ENCODE measurements at places on chromosomes 4 and X.

- H3K4me1 ChIP-seq: no peaks in the 10 kb centered on the region
- peak overlapping the region; percentile 14 for H3K27ac ChIP-seq
- H3K27me3 ChIP-seq: no peaks in the 10 kb centered on the region
- DNase-seq: no peak
- H3K36me3 ChIP-seq: no peaks in the 10 kb centered on the region
- no peak overlapping the region for H3K4me3 ChIP-seq
Observed at GRCh38 chr4:79209081-79209480, 116.8 kb downstream of the NAA11 start.

GRCh38 chr4:37561803-37562207 lies 124.4 kb downstream of the RELL1 start:
- no peaks in the 10 kb centered on the region for H3K4me1 ChIP-seq
- no peak overlapping the region for H3K4me3 ChIP-seq
- no peak for DNase-seq
- H3K36me3 ChIP-seq: no peaks in the 10 kb centered on the region

DNA sequence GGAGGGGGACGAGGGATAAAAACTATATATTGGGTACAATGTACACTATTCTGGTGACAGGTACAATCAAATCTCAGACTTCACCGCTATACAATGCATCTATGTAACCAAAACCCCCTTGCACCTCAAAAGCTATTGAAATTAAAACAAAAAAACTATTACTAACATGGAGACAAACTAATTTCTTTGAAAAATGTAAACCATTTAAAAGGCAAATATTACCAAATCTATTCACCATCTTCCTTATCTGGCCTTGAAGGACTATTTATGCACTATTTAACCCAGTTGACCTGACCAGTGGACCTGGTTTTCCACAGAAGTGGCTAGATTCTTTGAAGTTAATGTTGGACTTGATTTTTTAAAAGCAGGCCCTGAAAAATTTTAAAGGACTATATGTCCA lies 212.3 kb upstream of the RPS6KA3 start:
- H3K36me3 ChIP-seq: no peaks in the 10 kb centered on the region
- H3K4me1 ChIP-seq: no peaks in the 10 kb centered on the region
- H3K4me3 ChIP-seq: no peak overlapping the region

GRCh38 chr4:118557298-118557851 lies 127.8 kb upstream of the METTL14 start:
- no peak for DNase-seq
- no peaks in the 10 kb centered on the region for H3K4me1 ChIP-seq
- no peaks in the 10 kb centered on the region for H3K27me3 ChIP-seq
- H3K4me3 ChIP-seq: no peak overlapping the region
- H3K36me3 ChIP-seq: no peaks in the 10 kb centered on the region

DNA sequence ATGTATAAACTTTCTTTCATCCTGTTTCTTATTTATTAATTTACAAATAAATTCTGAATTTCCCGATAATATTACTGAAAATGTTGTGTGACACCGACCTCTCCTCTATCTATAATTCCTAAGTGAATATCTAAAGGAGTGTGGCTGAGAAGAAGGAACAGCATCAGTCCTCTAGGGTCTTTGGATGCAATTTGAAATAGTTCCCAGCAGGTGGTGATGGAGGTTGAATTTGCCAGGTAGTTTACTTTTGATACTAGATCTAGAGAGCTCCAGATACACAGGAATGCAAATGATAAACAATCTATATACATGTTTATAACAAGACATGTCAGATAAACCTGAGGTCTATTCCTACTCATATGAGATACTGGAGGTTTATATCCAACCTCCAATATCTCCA lies 305.4 kb downstream of the PCDH18 start:
- no peaks in the 10 kb centered on the region for H3K4me1 ChIP-seq
- H3K27ac ChIP-seq: no peak overlapping the region
- no peak for DNase-seq
- H3K36me3 ChIP-seq: no peaks in the 10 kb centered on the region
- no peaks in the 10 kb centered on the region for H3K27me3 ChIP-seq
- H3K4me3 ChIP-seq: no peak overlapping the region

DNA sequence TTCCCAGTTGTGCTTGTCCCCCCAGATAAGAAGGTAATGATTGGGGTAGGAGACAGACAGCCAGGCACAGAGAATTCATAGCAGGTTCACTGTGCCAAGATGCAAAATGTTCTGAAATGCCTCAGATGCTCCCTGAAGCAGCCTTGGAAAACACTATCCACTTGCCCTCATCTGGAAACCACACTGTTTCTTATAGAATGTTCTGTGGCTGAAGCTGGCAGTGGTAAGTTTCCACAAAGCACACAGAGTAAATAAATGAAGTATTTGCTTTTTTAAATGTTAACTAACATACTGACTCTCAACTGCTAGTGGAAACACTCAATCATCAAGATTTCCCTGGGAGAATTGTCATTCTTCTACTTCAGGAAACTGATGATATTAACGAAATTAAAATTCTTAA lies 311.4 kb downstream of the PRDM5 start:
- no peak for DNase-seq
- H3K4me1 ChIP-seq: no peaks in the 10 kb centered on the region
- H3K27me3 ChIP-seq: no peaks in the 10 kb centered on the region
- no peak overlapping the region for H3K4me3 ChIP-seq
- H3K27ac ChIP-seq: no peak overlapping the region

DNA sequence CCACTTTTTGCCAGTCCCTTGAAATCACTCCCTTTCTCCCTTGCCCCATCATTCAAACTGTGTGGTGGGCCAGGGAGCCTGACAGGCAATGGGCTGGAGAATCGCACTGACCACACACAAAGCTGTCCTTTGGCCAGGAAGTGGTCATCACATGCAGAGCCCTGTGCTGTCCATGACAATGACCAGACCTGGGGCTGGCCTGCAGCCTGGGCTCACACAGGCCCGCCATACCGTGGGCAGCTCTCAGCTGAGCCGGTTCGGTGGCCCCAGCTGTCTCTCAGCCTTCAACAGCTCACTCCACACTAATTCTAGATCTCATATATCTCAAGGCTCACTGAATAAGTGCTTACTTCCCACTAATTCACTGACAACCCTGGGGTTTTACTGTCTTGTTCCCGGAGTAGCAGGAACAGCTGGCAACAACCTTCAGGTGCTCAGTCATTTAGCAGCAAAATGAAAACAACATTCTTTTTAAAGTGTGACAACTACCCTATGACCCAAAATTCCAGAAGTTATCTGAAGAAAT lies 48.0 kb downstream of the USP46 start:
- no peaks in the 10 kb centered on the region for H3K36me3 ChIP-seq
- no peak for DNase-seq
- no peak overlapping the region for H3K27ac ChIP-seq
- H3K4me3 ChIP-seq: no peak overlapping the region

- H3K4me1 ChIP-seq: no peaks in the 10 kb centered on the region
- no peak overlapping the region for H3K4me3 ChIP-seq
- no peaks in the 10 kb centered on the region for H3K27me3 ChIP-seq
- H3K27ac ChIP-seq: no peak overlapping the region
- no peak for DNase-seq
- H3K36me3 ChIP-seq: no peaks in the 10 kb centered on the region
Observed at GRCh38 chrX:53237056-53237455, 12.0 kb upstream of the KDM5C start.

- DNase-seq: no peak
- H3K4me1 ChIP-seq: peaks cover 21% of the 10 kb centered on the region
- H3K27me3 ChIP-seq: no peaks in the 10 kb centered on the region
- no peaks in the 10 kb centered on the region for H3K36me3 ChIP-seq
Observed at GRCh38 chr4:40058121-40058520, 1.5 kb downstream of the N4BP2 start.

DNA sequence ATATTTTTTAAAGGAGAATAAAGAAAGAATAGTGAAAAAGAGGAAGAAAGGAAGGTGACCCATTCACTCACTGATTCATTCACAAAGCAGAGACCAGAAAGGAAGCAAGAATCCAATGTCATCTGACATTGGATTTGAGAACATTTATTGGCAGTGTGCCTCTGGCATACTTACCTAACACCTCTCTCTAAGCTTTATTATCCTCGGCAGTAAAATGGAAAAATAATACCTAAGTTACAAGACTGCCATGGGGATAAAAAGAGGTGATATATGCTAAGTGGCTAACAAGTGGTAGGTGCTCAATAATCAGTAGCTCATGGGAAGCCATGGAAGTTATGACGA lies 41.6 kb upstream of the PPARGC1A start:
- H3K36me3 ChIP-seq: no peaks in the 10 kb centered on the region
- no peak for DNase-seq
- no peaks in the 10 kb centered on the region for H3K4me1 ChIP-seq
- no peak overlapping the region for H3K4me3 ChIP-seq

DNA sequence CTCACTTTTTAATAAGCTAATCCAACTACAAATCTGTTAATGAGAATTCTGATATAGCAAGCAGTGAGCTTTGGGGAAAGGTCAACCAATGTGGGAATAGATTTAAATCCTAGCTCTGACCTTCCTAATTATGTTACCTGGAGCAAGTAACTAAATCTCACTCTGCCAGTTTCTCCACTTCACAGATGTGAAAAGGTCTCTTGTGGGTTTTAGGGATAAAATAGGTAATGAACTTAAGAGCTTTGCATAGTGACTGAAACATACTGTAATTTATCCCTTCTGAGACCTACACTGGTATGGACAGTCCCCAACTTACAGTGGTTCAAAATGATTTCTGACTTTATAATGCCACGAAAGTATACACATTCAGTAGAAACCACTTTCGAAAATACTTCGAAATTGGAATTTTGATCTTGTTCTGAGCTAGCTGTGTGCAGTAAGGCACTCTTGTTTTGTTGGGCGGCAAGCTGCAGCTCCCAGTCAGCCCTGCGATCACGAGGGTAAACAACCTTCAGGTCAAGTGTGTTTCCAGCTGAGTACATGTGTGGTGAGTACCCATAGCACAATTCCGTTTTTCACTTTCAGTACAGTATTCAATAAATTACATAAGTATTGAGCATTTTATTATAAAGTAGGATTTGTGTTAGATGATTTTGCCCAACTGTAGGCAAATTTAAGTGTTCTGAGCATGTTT lies 93.7 kb downstream of the ADGRL3 start:
- H3K27me3 ChIP-seq: no peaks in the 10 kb centered on the region
- H3K4me3 ChIP-seq: no peak overlapping the region
- no peaks in the 10 kb centered on the region for H3K4me1 ChIP-seq

DNA sequence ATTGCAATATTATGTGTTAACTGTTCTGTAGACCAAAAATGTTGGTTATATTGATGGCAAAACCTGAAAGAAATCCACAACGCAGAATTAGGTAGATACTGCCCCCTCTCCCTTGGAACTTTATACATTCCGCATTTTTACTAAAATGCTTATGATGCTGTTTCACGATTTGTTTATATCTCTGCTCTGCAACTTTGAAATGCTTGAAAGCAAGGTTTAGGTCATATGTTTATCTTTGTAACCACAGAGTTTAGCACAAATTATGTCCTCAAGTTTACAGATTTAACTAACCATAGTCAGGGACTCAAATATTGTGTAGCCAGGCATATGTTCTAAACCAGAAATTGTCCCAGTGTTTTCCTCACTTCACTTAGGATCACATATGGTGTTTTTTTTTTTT lies 66.1 kb upstream of the H2AZ1 start:
- H3K36me3 ChIP-seq: no peaks in the 10 kb centered on the region
- H3K4me1 ChIP-seq: no peaks in the 10 kb centered on the region
- no peaks in the 10 kb centered on the region for H3K27me3 ChIP-seq
- H3K4me3 ChIP-seq: no peak overlapping the region

DNA sequence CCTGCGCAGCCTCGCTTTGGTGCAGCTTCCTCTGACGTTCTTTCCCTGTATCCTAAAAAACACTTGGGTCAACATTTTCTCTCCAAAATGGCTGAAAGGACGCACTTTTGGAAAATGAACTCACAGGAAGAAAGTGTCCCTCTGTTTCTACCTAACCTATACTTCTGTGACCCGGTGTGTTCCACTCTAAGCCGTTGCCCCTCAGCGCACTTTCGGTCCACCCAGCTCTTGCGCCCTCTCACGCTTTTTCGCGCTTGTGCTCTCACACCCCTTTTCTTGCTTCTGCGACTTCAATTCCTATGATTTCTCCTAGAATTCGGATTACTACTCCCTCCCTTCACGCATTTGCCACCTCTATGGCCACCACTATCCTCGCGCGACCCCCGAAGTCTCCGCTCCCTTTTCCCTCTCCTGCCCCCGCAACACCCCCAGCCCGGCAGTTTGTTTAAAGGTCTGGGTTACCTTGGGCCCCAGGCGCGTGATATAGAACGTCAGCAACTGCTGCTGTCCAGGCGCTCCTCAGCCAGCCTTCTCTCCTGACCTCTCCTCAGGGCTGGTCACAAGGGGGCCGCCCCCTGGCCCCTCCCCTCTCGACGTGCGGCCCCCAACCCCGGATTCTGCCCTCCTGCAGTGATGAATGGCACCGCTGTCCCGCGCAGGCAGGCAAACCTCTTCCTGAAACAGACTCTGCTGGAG lies at the start of gene USP51:
Gene USP51 (minus strand): TSS at position 535 of the 696 bp plus-strand sequence. CDS start 909 bp downstream, outside the sequence.
- H3K27me3 ChIP-seq: no peaks in the 10 kb centered on the region
- peaks cover 6% of the 10 kb centered on the region for H3K4me1 ChIP-seq
- no peak for DNase-seq
- peak within 1 kb of the TSS; percentile 78 for H3K27ac ChIP-seq
- H3K4me3 ChIP-seq: peak within 1 kb of the TSS; percentile 81

GRCh38 chr4:20612313-20612712 lies 87.9 kb upstream of the PACRGL start:
- no peaks in the 10 kb centered on the region for H3K4me1 ChIP-seq
- no peaks in the 10 kb centered on the region for H3K36me3 ChIP-seq
- no peaks in the 10 kb centered on the region for H3K27me3 ChIP-seq
- H3K4me3 ChIP-seq: no peak overlapping the region

DNA sequence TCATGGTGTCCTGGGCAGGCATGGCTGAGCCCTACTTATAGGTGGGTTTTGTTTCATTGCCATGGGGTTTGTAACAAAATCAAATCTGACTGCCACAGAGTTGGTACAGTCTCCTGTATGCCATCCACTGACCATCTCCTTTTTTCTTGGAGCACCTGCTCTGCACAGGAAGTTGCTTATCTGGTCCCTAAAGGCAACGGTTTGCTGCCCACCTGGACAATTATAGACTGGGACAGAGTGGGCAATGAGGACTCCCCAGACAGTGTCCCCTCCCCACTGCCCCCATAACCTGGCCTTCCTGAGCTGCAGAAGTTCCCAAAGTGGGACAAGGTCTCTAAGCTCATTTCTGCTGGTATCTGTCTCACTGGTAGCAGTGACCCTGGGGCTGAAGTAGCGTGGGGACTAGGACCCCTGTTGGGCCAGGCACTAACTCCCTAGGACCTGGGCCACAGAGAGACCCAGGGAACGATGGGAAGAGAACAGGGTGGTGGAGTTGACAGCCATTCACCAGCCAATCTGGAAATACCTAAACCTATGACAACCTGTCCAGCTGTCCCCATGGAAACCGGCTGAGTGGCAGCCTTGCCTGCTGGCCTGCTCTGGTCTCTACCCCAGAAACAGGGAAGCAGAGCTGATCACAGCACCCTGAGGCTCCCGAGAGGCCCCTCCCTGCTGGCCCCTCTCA lies 64.7 kb downstream of the WFS1 start:
- peaks cover 10% of the 10 kb centered on the region for H3K4me1 ChIP-seq
- no peak for DNase-seq
- no peak overlapping the region for H3K27ac ChIP-seq
- no peaks in the 10 kb centered on the region for H3K27me3 ChIP-seq

- H3K27ac ChIP-seq: no peak overlapping the region
- no peaks in the 10 kb centered on the region for H3K27me3 ChIP-seq
- no peaks in the 10 kb centered on the region for H3K36me3 ChIP-seq
Observed at GRCh38 chr4:63814171-63814964, 594.9 kb downstream of the TECRL start.

Data from CD8-positive, alpha-beta memory T cell (primary cell).